Breast epithelium (tissue), 4 donors: ENCODE measurements at places on chromosomes 7 and 10. TPM values are rescaled to one million over a fixed set of nuclear protein-coding genes. Genes with fewer than 3 reads are reported as not detected.

Gene SLC39A12
- total RNA-seq = 0.16 TPM

GRCh38 chr7:87476179-87476557 lies 688 bp upstream of the ABCB4 start:
- H3K36me3 ChIP-seq = no peaks in the 10 kb centered on the region
- H3K4me1 ChIP-seq = no peaks in the 10 kb centered on the region
- no peak for DNase-seq
- no peak overlapping the region for H3K27ac ChIP-seq
- peaks cover 11% of the 10 kb centered on the region for H3K27me3 ChIP-seq

DNA sequence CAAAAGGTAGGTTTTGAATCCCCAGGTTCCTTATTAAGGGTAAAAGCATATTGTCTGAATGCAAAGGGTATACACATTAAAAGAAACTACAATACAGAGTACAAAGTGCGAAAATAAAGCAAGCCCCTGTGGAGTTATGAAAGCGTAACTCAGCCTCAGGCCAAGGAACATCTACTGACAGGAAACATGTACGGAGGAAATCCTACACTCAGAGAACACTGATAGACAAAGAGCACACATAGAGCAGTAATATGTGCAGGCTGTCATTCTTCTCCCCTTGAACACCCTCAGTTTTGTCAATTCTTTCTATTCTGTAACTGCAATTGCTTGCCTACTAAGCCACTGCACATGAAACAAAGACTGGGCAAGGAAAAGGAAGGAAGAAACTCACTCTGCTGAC lies 150.2 kb downstream of the DGKB start:
- H3K4me1 ChIP-seq = no peaks in the 10 kb centered on the region
- no peaks in the 10 kb centered on the region for H3K36me3 ChIP-seq
- H3K4me3 ChIP-seq = no peak overlapping the region
- no peak for DNase-seq

Gene PRSS1
- total RNA-seq = not detected

Gene LRRC61
- total RNA-seq = 15.4 TPM

GRCh38 chr7:134992626-134993179 lies 6.4 kb downstream of the AGBL3 start:
- peak overlapping the region; percentile 57 for H3K27ac ChIP-seq
- H3K4me1 ChIP-seq = no peaks in the 10 kb centered on the region
- no peak overlapping the region for H3K4me3 ChIP-seq
- no peaks in the 10 kb centered on the region for H3K36me3 ChIP-seq
- H3K27me3 ChIP-seq = no peaks in the 10 kb centered on the region
- no peak for DNase-seq

Gene FAM221A
- total RNA-seq = 13.1 TPM

DNA sequence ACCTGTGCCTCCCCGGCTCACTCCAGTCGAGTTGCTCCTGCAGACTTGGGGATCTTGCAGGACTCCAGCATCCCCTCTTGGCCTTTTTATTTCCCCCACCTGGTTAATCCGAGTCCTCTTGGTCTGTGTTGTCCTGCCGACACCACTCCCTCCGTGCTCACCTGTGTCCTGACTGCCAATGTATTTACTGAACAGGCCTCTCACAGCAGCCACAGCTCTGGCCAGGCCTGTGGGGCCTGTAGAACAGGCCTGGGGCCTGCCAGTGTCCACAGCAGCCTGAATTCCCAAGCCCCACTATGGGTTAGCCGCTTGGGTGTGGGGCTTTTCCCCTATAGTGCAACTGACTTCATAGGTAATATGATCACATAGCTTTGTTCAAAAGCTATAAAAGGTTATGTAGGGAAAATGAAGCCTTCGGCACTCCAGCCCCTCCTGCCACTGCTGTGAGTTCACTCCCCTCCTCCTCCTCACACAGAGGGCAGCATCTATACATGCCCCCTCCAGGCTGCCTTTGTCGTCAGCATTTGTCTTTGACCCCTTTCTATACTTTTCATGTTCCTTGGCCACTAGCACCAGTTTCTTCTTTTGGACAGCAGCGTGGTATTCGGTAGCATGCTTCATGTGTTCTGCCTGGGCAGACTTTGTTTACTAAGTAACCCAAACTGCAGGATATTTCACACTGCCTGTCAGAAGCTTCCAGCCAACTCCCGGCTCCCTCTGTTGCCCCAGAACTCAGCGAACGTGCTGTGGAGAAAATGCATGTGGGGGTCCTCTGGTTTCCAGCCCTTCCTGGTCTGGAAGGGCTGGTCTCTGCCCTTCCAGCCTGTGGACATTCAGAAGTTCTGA lies 46.1 kb downstream of the ZNF467 start:
- H3K36me3 ChIP-seq = peaks cover 6% of the 10 kb centered on the region
- H3K4me3 ChIP-seq = no peak overlapping the region
- DNase-seq = no peak
- no peaks in the 10 kb centered on the region for H3K27me3 ChIP-seq
- no peak overlapping the region for H3K27ac ChIP-seq

DNA sequence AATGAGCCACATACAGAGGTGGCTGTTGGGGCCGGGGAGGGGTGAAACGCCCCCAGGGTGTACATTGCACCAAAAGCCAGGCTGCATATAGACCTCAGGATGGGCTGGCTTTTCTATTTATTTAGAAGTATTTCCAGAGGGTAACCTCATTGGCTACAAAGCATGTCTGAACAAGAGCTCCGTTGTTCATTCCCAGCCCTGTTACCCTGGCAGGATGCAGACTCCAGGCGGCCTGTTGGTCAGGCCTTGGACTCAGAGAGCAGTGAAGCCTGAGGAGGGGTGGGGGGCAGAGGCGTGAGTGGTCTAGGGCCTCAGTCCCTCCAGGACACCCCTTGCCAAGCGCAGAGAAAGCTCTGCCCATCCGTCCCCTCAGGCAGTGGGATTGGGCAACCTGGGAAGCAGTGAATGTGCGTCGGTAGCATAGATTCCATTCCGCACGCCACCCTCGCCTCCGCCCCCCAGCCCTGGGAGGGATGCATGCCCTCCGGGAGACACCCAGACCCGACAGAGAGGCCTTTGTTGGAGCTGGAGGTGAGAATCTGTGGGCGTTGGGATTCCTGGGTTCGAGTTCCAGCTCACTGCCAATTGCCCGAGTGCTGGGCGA lies 41.9 kb downstream of the TCF7L2 start:
- peak overlapping the region; percentile 88 for H3K27ac ChIP-seq
- no peaks in the 10 kb centered on the region for H3K4me1 ChIP-seq
- H3K36me3 ChIP-seq = no peaks in the 10 kb centered on the region
- H3K27me3 ChIP-seq = no peaks in the 10 kb centered on the region

Gene GRK5
- 20.6 TPM for total RNA-seq

GRCh38 chr7:128740996-128741395 lies 1.8 kb downstream of the CALU start:
- H3K27ac ChIP-seq = no peak overlapping the region
- no peaks in the 10 kb centered on the region for H3K27me3 ChIP-seq
- H3K36me3 ChIP-seq = no peaks in the 10 kb centered on the region
- peak overlapping the region; percentile 91 for H3K4me3 ChIP-seq

Gene SH2D4B
- total RNA-seq = 0.15 TPM

DNA sequence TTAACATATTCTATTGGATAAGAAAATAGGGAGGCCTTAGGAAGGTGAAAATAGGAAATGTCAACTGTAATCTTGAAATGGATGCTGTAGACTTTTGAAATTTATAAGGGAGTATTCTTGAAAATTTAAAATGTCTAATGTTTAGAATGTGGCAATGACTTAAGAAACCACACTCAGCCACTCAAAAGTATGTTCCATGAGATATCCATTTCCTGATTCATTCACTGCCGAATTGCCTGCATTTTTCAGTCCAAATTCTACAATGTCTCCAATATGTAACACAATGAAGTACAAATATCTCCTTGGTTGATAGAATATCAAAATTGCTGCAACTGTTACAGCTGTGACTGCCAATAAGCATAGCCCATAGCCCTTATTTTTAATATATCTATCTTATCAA lies 25.9 kb downstream of the PRKG1 start:
- no peaks in the 10 kb centered on the region for H3K36me3 ChIP-seq
- H3K27me3 ChIP-seq = no peaks in the 10 kb centered on the region
- no peaks in the 10 kb centered on the region for H3K4me1 ChIP-seq
- no peak overlapping the region for H3K27ac ChIP-seq
- no peak overlapping the region for H3K4me3 ChIP-seq

Gene PNLIP
- not detected for total RNA-seq

Gene UBN2
- total RNA-seq = 20.0 TPM

Gene DNAJC12
- total RNA-seq = 0.96 TPM

DNA sequence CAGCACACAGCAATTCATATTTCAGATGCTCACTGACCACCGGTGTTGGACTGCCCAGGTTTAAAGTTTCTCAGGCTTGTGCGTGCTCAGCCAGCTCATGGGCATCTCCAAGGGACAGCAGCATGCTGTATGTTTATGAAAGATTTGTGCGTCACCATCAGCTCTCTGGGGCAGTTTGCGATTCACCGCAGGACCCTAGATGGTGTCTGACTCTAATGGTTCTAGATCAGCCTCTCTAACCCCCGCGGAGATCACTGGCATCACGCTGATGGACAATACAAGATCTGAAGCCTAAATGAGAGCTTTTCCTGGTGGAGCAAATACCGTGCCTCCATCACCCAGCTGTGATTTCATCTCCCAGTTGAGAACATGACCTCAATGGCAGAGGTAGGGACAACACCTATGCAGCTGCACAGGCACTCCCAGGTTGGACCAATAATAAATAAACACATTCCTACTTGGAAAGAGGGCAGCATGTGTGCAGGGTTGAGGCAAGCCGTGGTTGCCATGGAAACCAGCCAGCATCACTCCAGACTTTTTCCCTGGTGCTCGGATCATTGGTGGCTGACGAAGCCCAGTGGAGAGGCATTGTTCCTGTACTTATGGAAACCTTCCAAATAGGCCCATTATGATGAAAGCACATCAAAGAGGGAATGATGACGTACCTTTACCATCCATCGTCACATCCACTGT lies 253.6 kb downstream of the KCNMA1 start:
- H3K4me3 ChIP-seq = no peak overlapping the region
- H3K4me1 ChIP-seq = no peaks in the 10 kb centered on the region
- H3K27ac ChIP-seq = no peak overlapping the region
- DNase-seq = no peak

DNA sequence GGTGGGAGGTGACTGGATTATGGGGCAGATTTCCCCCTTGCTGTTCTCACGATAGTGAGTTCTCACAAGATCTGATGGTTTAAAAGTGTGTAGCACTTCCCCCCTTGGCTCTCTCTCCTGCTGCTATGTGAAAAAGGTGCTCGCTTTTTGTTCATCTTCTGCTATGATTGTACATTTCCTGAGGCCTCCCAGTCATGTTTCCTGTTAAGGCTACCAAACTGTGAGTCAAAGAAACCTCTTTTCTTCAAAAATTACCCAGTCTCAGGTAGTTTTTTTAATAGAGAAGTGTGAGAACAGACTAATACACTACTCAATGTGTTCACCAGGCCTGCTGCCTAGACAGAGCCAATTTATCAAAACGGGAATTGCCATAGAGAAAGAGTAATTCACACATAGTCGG lies 49.7 kb downstream of the SDHAF3 start:
- no peaks in the 10 kb centered on the region for H3K36me3 ChIP-seq
- no peaks in the 10 kb centered on the region for H3K27me3 ChIP-seq
- H3K4me1 ChIP-seq = no peaks in the 10 kb centered on the region
- no peak overlapping the region for H3K27ac ChIP-seq

GRCh38 chr7:19463581-19463980 lies 245.3 kb downstream of the POLR1F start:
- no peak overlapping the region for H3K27ac ChIP-seq
- no peaks in the 10 kb centered on the region for H3K4me1 ChIP-seq
- no peak overlapping the region for H3K4me3 ChIP-seq
- no peak for DNase-seq

GRCh38 chr10:30040597-30040996 lies 18.8 kb downstream of the JCAD start:
- no peak overlapping the region for H3K4me3 ChIP-seq
- no peaks in the 10 kb centered on the region for H3K4me1 ChIP-seq
- no peak overlapping the region for H3K27ac ChIP-seq
- H3K27me3 ChIP-seq = no peaks in the 10 kb centered on the region
- no peak for DNase-seq

DNA sequence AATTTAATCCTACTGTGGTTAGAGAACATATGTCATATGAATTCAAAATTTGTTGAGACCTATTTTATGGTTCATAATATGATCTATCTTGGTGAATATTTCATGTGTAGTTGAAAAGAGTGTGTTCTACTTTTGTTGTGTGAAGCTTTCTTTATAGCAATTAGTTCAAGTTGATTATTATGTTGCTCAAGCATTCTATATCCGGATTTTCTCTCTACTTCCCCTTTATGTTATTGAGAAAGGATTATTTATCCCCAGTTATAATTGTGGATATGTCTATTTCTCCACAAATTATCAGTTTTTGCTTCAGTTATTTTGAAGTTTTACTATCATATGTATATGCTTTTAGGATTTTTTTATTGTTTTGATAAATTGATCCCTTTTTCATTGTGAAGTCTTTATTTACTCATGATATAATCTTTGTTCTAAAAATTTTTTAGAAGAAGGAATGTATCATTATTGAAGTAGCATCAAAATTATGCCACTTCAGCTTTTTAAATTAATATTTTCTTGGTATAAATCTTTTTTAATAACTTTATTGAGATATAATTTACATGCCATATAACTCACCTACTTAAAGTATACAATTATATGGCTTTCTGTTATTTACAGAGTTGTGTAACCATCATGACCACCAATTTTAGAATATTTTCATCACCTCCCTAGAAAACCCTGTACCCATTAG lies 12.0 kb upstream of the MEST start:
- H3K27ac ChIP-seq = no peak overlapping the region
- H3K27me3 ChIP-seq = no peaks in the 10 kb centered on the region
- no peak overlapping the region for H3K4me3 ChIP-seq
- DNase-seq = no peak

- H3K4me3 ChIP-seq = no peak overlapping the region
- H3K4me1 ChIP-seq = no peaks in the 10 kb centered on the region
- H3K36me3 ChIP-seq = no peaks in the 10 kb centered on the region
Observed at GRCh38 chr10:28734938-28735759, 57.8 kb downstream of the BAMBI start.

- DNase-seq = no peak
- H3K36me3 ChIP-seq = no peaks in the 10 kb centered on the region
- H3K4me3 ChIP-seq = no peak overlapping the region
- no peaks in the 10 kb centered on the region for H3K27me3 ChIP-seq
- peaks cover 9% of the 10 kb centered on the region for H3K4me1 ChIP-seq
Observed at GRCh38 chr7:92584953-92585352, 5.2 kb downstream of the FAM133B start.

GRCh38 chr10:14409247-14409646 lies 78.5 kb upstream of the FRMD4A start:
- H3K27ac ChIP-seq = no peak overlapping the region
- H3K27me3 ChIP-seq = peaks cover 6% of the 10 kb centered on the region
- no peaks in the 10 kb centered on the region for H3K4me1 ChIP-seq
- no peak overlapping the region for H3K4me3 ChIP-seq
- no peaks in the 10 kb centered on the region for H3K36me3 ChIP-seq

GRCh38 chr7:46131916-46132795 lies 211.1 kb upstream of the IGFBP3 start:
- no peak overlapping the region for H3K27ac ChIP-seq
- no peaks in the 10 kb centered on the region for H3K27me3 ChIP-seq
- H3K36me3 ChIP-seq = no peaks in the 10 kb centered on the region
- no peak for DNase-seq
- H3K4me1 ChIP-seq = no peaks in the 10 kb centered on the region
